NCI-H748 treated with DMSO at 0.1 percent for 48 hours (cell line): ENCODE measurements at places on chromosomes 7 and 10.
A peak's percentile ranks its signal among the peaks of the same experiment; 100 is the strongest.

GRCh38 chr10:32153931-32154330 is 97.7 kb upstream of the KIF5B start:
- DNase-seq: no peak

DNA sequence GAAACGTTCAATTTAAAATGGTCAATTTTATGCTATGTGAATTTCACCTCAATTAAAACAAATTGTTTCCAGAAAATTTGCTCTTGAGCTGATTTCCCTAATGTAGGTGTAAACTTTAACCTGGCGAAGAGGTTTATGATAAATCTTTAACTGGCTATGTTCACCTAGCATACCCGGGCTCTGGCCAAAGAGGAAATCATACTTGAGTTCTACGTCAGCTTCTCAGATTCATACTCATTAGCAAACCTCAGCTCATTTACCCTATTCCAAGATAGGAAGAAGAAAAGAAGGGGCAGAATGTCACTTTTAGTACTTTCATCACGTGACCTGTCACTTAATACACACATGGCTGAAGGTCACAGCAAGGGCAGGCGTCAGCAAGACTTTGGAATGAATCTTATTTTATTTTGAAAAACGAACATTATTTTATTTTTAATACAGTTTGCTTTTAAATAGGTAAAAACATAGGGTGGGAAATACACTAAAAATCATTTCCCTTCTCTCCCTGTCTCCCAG is 97.0 kb downstream of the ABLIM1 start:
- no peak for DNase-seq

DNA sequence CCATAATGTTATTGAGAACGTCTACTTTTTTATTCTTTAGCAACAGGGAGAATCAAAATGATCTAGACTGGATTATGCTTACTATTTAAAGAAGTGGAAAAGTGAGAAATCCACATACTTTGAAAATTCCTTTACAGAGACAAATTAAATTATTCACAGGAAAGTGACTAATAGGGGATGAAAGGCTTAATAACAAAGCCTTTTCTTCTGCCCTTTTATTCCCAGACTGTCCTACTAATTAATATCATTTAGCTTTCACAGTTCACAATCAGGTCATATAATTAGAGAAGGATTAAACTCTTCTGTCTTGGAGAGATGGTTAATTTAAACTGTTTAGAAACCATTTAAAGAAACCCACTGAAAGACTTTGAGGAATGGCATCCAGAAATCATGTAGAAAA is 58.8 kb downstream of the ARL4A start:
- no peak for DNase-seq

GRCh38 chr10:102669206-102670064 is 25.2 kb downstream of the TRIM8 start:
- no peak for DNase-seq

DNA sequence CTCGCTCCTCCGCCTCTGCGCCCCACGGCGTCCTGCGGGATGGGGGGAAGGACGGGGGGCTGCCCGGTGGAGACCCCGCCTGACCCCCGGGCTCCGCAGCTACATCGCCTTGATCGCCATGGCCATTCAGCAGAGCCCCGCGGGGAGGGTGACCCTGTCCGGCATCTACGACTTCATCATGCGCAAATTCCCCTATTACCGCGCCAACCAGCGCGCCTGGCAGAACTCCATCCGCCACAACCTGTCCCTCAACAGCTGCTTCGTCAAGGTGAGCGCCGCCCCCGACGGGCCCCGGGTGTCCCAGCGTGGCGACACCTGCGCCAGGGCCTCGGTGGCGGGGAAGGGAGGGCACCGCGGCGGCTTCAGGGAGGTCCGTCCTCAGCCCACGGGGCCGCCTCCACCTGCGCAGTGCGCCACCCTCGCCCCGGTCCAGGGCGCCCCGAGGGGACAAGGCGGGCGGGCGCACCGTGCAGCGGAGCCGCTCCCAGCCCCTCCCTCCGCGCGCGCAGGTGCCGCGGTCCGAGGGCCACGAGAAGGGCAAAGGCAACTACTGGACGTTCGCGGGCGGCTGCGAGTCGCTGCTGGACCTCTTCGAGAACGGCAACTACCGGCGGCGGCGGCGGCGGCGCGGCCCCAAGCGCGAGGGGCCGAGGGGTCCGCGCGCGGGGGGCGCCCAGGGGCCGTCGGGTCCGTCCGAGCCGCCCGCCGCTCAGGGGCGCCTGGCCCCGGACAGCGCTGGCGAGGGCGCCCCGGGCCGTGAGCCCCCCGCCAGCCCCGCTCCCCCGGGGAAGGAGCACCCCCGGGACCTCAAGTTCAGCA is 793 bp downstream of the FOXL3 start:
- DNase-seq: no peak

GRCh38 chr10:124344266-124344590 is 74.5 kb downstream of the OAT start:
- DNase-seq: no peak

GRCh38 chr10:72006026-72006425 is 41.8 kb downstream of the CHST3 start:
- DNase-seq: no peak

GRCh38 chr10:113159563-113159962 is 209.5 kb downstream of the TCF7L2 start:
- DNase-seq: no peak

- DNase-seq: no peak
These were observed 85.9 kb upstream of the GRB10 start for GRCh38 chr7:50868426-50869100.

GRCh38 chr7:2510909-2511768 is 8.4 kb upstream of the LFNG start:
- DNase-seq: peak; percentile 65

DNA sequence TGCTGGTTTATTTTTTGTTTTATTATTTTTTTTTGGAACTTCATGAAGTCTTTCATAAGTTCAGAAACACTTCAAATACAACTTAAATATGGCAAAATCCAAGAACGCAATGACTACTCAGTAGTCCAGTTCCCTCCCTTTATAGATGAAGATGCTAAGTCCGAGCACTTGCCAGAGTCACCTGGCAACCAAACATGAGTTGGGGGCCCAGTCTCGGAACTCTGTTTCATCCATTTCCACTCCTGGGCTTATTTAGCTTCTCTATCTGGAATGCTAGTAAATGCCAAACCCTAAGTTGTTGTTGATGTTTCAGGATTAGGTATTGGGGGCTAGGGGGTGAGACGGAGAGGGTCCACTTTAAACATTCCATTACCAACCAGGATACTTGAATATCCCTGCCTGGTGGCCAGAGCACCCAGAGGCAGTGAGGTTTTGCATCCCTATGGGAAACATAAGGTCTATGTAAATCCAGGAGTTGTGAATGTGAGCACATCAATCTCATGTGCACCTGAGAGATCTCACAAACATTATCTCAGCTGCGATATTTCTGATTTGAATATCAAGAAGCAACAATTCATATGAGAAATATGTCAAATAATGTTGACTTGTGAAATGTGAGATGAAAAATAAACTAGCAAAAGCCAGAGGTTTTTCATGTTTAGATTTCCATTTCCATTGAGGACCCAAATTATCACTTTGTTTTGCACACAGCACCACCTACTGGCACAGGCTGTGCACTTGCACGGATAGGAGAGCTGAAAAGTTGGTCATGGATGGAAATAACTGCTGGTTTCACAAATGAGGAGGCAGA is 129.3 kb downstream of the PKD1L1 start:
- DNase-seq: peak; percentile 52

DNA sequence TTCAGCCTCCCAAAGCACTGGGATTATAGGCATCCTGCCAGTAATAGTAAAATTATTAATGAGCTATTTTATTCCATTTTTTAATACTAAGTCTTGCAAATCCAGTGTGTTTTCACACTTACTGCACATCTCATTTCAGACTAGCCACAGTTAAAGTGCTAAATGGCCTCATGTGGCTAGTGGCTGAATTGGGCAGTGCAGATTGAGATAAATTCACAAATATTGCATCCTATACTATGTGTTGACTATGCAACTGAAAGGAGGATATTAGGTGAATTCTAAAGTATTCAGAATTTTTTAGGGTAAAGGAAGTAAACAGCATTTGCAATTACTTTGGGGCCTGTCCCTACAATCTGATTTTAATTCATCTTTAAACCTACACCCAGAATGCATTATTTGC is 10.2 kb downstream of the APBB1IP start:
- DNase-seq: no peak

DNA sequence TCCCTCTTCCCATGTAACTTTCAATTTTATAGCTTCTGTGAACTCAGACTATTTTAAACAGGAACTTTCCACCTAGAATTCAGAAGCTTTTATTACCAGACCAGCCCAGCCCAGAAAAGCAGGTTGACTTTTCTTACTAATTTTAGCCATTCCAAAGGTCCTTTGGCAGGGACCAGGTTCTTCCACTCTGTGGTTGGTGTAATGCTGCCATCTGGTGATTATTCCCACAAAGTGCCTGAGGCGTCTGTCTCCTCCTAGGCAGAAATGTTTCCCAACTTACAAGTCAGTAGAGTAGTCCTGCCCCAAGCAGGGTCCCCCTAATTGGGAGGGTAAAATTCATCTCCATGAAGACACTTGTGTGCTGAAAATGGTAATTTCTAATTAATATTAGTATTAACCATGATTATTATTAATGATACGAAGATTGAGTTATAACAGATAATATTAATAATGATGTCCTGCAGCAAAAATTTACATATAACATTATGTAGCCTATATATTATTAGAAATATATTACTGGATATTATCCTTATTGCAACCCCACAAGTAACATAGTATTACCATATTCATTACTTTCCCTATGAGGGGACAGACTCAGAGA is 53.0 kb upstream of the PPP1R17 start:
- peak; percentile 68 for DNase-seq

GRCh38 chr7:84529480-84530205 is 335.1 kb upstream of the SEMA3A start:
- DNase-seq: no peak

GRCh38 chr10:51239006-51239405 is 164.7 kb downstream of the PRKG1 start:
- DNase-seq: no peak

DNA sequence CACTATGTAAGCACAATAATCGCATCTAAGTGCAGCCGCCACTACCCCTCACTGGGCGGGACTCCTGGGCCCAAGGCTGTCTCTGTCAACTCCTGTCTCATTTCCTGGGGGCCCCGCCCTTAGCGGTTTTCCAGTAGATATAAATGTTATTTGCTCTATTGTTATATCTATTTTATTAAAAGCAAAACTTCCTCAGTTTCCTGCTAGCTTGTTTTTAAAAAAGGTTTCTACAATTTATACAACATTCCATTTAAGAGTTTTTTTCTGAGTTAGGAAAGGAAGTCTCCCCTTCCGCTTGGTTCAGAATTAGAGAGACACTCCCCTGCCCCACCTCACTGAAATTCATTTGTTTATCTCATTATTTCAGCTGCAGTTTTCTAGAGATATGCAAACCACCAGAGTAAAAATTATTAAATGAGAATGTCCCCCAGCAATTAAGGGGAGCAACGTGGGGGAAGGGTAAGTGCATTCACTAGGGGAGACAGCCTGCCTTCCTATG is 82.7 kb downstream of the RAMP3 start:
- no peak for DNase-seq

GRCh38 chr10:62069452-62070178 is 168.1 kb downstream of the ARID5B start:
- DNase-seq: no peak

DNA sequence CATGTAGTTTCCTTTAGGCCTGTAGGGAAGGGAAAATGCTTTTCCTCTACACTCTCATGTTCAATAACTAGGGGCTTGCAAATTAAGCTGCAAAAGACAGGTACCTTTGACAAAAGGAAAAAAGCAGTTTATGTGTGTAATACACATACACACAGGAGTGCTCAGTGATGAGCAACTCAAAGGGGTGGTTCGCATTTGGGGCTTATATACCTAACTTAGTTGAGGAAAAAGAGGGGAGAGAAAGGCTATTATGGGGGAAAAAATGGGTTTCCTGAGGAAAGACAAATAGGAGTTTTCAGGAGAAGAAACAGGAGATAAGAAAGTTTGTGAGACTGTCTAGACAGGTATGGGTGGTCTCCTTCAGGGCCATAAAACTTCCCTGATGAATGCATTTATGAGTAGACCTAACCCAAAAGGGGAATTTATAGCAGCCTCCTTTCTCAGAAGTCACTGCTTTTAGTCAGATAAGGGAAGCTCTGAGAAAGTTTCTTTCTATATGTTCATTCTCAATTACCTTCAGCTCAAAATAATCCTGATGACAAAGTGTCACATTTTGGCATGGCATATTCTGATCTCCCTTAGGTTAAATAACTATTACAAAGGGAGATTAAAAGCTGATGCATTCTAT is 55.2 kb upstream of the EZH2 start:
- no peak for DNase-seq

GRCh38 chr7:135817583-135817982 is 69.0 kb upstream of the FAM180A start:
- DNase-seq: no peak

DNA sequence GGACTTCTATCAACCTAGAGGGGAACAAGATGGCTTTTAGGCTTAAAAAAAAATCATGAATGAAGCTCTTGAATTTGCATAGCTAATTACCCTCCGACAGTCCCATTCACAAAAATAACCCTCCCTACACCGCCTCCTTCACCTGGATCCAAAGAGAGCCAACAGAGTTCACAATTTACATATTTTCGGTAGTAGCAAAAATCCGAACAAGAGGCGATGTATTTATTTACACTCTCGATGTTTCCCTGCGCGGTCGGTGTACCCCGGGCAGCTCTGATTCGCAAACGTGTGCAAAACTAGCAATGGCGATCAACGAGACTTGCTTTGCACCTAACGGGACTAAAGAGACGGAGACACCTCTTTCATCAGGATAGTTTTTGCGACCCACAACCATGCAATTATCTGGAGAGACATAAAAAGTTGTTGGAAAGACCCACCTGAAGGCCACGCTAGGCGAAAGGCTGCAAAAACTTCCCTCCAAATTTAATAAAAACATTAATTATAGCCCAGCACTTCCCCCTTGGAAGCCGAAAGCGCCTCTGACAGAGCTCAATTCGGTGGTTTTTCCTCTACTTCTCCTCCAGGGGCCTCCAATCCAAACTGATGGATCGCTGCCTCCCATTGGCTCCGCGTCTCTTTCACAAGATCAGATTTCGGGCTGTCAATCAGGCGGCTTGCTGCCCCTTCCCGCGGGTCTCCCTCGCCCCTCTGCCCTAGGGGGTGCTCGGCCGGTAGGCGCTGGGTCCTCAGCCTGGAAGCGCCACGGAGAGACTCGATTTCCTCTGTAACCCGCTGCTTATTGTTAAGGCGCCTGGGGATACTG is at the start of gene ETV1:
ETV1 (minus strand) TSS at position 541 of the 823 bp plus-strand sequence. CDS start 614 bp downstream, outside the sequence.
- DNase-seq: peak; percentile 88

GRCh38 chr7:24926623-24927524 is 53.1 kb downstream of the OSBPL3 start:
- no peak for DNase-seq

DNA sequence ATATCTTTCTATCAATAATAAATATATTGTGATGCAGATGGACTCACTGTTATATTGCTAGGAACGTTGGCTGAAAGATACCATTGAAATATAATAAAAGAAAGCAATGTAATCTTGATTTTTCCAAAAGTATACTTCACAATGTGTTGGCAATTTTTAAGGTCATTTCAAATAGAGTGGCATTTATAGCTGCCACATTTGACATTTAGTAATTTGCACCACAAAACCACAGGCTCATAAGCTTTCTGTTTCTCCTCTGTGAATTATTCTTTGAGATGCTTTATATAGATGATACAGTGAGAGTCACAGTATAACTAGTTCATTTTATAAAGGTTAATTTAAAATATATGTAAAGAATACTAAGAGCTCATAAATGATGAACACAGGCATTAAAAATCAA is 44.6 kb downstream of the TMEM168 start:
- DNase-seq: no peak

- DNase-seq: peak; percentile 69
These were observed 324.1 kb upstream of the LRRN3 start for GRCh38 chr7:110766864-110767263.
